IMR-90 (cell line): ENCODE measurements at places on chromosomes 1 and 21. TPM values are rescaled to one million over a fixed set of nuclear protein-coding genes. Genes with fewer than 3 reads are reported as not detected.

DIRAS3 gene
- 8.3 and 8.6 TPM in 2 replicates for total RNA-seq

- peak; percentile 77 for DNase-seq
These were observed 3.7 kb downstream of the CD52 start for GRCh38 chr1:26321315-26322041.

CRB1 gene
- under 0.01 TPM in 1 of 2 replicates, not detected in the other for total RNA-seq

DNAJC11 gene
- 38.7 and 41.7 TPM in 2 replicates for total RNA-seq

PRR9 gene
- total RNA-seq = not detected in 2 replicates

DIPK1A gene
- total RNA-seq = 4.7 and 7.5 TPM in 2 replicates

- no peak for DNase-seq
These were observed 21.5 kb downstream of the RPL5 start for GRCh38 chr1:92853299-92853698.

C8A gene
- not detected in 2 replicates for total RNA-seq

GRCh38 chr21:17742181-17742580 lies 77.0 kb downstream of the C21orf91 start:
- no peak for DNase-seq

GRCh38 chr1:161824618-161825017 lies 58.5 kb downstream of the ATF6 start:
- DNase-seq = no peak

PADI1 gene
- not detected in 2 replicates for total RNA-seq

- no peak for DNase-seq
These were observed 199.4 kb downstream of the HMCN1 start for GRCh38 chr1:185933580-185933979.

GRCh38 chr1:204255966-204256365 lies 42.2 kb upstream of the GOLT1A start:
- peak; percentile 50 for DNase-seq

DNA sequence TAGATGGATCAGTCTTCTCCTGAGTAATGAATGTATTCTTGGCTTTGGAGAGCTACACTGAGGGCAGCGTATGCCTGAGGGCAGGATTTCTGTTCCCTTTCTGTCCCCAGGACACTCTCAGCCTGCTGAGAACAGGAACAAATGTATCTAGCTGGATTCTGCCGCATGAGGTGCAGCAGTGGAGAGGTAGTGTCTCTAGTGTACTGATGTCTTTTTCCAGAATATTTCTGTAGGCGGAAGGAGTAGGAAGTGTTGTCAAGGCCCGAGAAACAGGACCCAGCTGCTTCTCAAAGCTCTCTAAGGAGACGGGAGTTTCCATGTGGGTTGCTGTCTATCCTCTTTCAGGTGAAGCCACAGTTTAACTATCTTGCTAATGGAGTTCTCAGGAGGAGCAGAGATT lies 65.5 kb downstream of the MT1HL1 start:
- DNase-seq = no peak

CDKN2C gene
- total RNA-seq = 14.3 and 18.9 TPM in 2 replicates

RGS4 gene
- 538 and 635 TPM in 2 replicates for total RNA-seq

DNA sequence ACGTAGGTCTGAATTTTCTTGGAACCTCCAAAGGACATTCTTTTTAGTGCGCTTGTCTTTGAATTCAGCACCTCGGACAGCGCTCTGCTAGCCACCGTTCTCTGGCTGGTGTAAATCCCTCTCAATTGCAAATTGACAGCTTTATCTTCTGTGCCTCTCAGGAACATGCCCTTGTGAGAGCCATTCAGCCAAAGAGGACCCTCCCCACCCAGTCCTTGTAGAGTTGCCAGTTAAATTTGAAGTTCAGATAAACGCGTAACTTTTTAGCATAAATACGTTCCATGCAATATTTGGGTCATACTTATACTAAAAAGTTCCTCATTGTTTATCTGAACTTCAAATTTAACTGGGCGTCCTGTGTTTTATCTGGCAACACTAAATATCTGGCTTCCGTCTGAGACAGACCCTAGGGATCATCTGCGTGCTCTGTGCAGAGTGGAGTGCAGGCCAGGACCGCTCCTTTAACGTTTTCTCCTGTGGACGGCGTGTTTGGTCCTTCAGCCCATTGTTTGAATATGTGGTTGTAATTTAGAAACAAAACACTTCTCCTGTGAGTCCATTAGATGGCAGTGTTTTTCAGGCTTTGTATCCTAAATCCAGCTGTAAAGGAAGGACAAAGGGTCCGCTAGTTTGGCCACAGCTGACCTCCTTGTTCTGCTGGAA lies 7.0 kb downstream of the KCNAB2 start:
- peak; percentile 68 for DNase-seq

DNA sequence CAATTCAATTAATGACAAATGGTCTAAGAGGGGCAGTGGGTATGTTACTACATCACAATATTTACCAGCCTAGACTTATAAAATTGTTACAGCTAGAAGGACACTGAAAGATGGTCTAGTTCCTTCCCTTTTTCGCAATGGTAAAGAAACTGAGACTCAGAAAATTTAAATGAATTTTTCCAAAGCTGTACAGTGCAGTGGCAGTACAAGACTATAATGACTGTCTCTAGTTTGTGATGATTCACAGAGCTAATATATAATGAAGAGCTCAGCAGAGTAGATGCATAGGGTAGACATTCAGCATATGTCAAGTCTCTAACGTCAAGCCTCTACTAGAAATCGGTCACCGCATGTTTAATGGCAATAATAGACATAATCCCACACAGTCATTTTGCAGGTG lies 4.6 kb downstream of the PLPP3 start:
- no peak for DNase-seq

DNA sequence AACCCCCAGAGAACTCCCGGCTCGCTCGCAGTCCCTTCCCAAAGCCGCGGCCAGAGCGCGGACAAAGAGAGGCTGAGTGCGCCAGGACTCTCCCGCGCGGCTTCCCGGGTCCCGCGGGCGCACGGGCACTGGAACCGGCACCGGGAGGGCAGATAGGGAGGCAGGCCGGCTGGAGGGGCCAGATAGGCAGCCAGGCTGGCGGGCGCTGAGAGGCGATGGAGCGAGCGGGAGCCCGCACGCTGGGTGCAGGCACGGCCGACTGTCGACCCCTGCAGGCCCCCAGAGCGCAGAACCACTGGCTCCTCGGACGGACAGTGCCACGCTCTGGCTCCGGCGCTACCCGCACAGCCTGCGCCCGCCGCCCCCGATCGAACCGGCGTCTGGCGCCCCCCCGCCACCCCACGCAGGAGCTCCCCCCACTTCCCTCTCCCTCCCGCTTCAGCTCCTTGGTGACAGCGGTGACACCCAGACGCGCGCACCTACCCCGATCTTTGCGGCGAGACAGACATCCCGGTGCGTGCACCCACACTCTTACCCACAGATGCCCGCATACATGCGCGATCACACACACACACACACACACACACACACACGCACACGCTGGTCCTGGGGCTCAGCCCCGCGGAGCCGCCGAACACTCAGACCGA lies 534 bp downstream of the SLC6A9 start:
- DNase-seq = peak; percentile 34

ZNF593OS gene
- not detected in 2 replicates for total RNA-seq

DNA sequence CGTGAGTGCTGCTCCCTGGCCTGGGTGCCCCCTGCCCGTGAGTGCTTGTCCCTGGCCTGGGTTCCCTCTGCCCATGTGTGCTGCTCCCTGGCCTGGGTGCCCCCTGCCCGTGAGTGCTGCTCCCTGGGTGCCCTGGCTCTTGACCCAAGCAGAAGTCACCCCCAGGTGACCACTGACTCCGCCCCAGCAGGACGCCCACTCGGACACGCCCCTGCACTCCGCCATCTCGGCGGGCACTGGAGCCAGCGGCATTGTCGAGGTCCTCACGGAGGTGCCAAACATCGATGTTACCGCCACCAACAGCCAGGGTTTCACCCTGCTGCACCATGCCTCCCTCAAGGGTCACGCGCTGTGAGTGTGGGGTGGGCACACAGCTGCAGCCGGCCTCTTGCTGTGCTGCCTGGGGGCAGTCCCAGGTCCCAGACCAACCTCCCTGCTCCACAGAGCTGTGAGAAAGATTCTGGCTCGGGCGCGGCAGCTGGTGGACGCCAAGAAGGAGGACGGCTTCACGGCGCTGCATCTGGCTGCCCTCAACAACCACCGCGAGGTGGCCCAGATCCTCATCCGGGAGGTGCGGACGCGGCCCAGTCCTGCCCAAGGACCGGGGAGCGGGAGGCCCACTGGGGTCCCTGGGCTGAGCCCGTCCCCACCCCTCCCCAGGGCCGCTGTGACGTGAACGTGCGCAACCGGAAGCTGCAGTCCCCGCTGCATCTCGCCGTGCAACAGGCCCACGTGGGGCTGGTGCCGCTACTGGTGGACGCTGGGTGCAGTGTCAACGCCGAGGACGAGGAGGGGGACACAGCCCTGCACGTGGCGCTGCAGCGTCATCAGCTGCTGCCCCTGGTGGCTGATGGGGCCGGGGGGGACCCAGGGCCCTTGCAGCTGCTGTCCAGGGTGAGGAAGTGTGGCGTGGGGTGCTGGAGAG lies 3.9 kb upstream of the MMP23B start:
- no peak for DNase-seq

DNA sequence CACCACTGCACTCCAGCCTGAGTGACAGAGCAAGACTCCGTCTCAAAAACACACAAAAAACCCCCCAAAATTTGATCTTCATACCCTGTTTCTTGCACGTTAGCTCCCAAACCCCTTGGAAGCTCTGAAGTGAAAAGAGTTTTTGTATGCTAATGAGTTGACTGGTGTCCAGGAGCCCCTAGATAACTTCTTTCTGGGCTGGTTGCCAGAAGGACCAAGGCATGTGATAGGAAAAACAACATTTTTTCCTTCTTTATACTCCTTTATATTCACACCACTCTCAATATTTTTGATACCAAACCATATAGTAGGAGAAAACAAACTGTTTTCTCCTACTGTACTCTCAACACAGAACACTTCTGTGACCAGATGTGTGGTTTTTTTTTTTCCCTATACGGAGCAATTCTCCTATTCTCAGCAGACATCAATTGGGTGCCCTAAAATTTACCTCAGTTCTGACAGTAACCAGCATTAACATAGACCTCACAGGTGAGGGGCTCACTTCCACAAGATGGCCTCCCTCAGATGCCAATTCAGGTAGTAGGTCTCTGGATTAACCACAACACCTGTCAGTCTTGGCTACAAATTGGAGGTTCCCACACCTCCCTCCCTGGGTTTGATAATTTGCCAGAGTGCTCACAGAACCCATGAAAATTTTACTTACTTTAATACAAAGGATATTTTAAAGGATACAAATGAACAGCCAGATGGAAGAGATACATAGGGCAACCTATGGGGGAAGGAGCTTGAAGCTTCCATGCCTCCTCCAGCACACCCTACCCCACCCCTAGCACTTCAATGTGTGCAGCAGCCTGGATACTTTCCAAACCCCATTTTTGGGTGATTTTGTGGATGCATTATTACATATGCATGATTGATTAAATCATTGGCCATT lies 25.6 kb downstream of the ZYG11B start:
- DNase-seq = peak; percentile 60

DCDC2B gene
- not detected in 2 replicates for total RNA-seq

- no peak for DNase-seq
These were observed 129.8 kb upstream of the CACNA1E start for GRCh38 chr1:181353526-181353925.

- DNase-seq = peak; percentile 44
These were observed 138.6 kb upstream of the JUN start for GRCh38 chr1:58922302-58923089.

PTGFR gene
- total RNA-seq = 5.4 and 8.6 TPM in 2 replicates

GRCh38 chr1:156463874-156464273 lies 36.7 kb downstream of the MEF2D start:
- DNase-seq = no peak

FTCD gene
- not detected in 2 replicates for total RNA-seq

DNA sequence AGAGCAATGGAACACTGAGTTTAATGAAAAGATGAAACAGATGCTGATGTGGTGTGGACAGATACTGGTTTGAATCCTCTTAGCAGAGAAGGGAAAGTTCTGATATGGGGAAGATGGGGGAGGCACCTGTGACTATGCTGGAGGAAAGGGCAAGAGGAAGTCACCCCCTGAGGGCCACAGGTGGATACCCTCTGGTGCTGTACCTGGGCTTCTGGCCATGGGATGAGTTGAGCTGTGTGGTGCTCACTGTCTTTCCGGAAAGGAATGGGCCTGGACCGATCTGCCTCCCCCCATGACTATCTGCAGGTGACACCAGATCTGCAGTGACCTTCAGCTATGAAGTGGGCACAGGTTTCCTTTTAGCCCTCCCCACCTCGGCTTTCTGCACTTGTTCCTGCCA lies 52.4 kb downstream of the IER5 start:
- no peak for DNase-seq

DNA sequence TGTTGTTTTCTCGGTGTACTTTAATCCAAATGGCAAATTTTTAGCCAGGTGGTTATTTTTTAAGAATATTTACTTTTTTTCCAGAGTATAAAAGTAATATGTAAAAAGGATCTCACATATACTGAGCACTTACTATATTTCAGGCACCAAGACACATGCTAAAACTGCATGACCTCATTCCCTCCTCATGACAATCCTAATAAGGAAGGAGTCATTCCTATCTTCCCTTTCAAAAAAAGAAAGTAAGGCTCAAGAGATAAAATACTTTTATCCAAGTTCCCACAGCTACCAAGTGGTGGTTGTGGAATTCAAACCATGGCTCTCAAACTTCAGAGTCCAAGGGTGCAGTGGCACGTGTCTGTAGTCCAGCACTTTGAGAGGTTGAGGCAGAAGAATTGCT lies 19.4 kb downstream of the ATP2B4 start:
- DNase-seq = peak; percentile 66

PRKAA2 gene
- 1.4 and 2.2 TPM in 2 replicates for total RNA-seq

- peak; percentile 1 for DNase-seq
These were observed 26.0 kb downstream of the ADGRL4 start for GRCh38 chr1:78980511-78980910.

DNA sequence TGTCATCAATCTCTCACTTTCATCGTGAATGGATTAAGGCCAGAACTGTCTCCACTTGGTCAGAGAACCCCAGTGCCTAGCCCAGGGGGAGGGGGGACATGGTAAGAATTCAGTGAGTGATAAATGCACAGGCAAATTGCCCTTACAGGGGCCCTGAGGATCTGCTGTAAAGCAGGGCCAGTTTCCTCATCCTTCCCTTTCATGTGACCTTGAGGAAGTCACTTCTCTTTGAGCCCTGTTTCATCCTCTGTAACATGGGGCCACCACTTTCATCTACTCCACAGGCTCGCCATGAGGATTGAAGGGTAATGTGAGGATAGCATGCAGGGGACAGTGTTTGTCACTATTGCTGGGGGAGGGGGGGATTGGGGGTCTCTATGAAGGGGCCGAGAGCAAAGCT lies 28.1 kb upstream of the C1QA start:
- DNase-seq = no peak

AKIRIN1 gene
- 42.5 and 63.9 TPM in 2 replicates for total RNA-seq

GRCh38 chr1:236795757-236796667 lies 920 bp downstream of the MTR start:
- DNase-seq = peak; percentile 62

VWA1 gene
- total RNA-seq = 0.83 and 1.1 TPM in 2 replicates
